ENCODE measurements at places on chromosomes 7 and 10.

DNA sequence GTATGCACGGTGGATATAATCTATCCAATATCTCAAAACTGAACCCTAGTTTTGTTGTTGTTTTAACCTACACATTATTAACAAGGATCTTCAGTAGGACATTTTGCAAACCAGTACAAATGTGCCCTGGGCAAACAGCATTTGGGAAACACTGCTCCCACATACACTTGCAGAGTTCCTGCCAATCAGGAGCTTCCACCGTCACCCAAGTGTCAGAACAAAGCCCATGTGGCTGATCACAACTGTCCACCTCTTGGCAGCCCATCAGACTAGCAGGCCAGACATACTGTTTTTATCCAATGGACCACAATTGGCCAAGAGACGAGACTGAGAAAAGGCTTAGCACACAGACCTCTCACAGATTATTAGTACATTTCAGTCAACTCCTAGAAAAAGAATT is 200.4 kb downstream of the FAM107B start:
- no peak for DNase-seq

DNA sequence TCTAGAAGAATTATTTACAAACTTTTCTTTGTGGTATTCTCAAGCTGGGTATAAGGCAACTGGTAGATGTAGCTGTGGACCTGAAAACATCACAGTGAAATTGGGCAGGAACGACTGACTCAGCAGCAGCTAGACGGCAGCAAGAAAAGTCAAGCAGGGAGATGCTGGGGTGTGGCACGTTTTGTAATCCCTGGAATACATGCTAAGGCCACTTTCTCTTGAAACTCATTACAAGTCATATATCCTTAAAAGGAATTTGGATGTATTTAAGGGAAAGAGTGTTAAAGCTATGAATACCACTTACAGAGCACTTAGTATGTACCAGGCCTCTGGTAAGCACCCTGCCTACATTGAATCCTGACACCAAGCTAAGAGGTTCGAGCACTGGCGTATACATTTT is 17.4 kb downstream of the BEND7 start:
- no peak for DNase-seq

DNA sequence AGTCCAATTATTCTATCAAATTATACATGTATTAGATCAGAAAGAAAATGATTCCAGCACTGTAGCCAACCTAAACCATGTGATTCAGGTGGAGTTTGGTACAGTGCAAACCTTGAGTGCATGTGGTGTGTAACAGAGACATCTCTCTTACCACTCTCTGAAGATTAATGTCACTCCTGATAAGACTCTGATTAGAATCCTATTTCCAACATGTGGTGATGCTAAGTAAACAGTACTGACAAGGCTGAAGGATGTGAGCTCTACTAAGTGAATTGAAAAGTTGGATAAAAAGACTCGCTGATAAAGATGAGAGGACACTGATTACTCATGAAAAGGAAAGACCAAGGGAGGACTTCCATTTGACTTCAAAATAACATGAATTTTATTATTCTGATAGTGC is 232.0 kb downstream of the SDK1 start:
- DNase-seq: no peak

DNA sequence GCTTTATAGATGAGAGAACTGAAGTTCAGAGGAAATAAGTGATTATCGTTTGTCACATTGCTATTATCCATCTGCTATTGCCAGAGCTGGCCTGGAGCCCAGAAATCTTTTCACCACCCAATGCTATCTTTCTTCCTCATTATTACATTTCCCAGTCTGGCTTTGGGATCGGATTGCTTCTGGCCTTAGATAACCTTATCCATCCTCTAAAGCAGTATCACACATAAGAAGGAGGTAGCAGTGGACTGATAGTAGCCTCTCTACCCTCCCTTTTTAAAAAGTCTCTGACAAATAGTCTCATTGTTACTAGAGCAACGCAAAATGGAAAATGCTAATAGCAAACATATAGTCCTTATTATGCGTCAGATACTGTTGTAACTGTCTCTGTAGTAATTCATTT is 1.3 kb upstream of the CLDN12 start:
- DNase-seq: no peak

DNA sequence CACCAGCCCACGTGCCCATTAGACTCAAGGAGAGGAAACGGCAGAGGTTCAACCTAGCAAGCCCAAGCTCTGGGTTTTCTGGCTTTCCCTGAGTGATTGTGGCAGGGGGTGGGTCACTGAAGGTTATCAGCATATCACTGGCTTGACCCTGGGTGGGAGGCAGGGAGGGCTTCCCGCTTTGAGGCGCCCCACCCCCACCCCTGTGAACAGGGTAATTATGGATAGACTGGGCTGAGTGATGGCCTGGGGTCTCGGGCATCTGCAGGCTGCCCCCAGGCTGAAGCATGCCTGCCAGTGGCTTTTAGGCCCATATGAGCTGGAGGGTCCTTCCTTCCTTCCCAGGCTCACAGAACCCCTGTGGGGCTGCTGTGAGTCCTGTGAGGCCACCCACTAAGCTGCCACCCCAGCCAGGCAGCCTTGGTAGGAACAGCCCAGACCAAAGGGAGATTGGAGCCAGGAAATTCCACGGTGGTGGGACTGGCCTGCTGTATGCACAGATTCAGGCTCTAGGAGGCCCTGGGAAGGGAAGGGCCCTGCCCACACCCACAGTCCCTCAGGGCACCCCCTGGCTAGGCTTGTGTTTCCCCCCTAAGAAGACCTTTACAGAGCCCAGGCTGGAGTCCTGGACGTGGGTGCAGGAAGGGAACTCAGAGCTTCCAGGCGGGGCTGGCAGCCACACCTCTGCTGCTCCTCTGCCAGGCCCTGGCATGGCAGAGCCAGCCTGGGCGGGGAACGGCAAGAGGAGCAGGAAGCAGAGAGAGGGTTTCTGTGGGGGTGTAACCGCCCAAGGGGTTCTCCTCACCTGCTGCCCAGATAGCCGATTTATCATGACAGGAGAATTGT is 33.1 kb downstream of the GPRIN2 start:
- no peak for DNase-seq

DNA sequence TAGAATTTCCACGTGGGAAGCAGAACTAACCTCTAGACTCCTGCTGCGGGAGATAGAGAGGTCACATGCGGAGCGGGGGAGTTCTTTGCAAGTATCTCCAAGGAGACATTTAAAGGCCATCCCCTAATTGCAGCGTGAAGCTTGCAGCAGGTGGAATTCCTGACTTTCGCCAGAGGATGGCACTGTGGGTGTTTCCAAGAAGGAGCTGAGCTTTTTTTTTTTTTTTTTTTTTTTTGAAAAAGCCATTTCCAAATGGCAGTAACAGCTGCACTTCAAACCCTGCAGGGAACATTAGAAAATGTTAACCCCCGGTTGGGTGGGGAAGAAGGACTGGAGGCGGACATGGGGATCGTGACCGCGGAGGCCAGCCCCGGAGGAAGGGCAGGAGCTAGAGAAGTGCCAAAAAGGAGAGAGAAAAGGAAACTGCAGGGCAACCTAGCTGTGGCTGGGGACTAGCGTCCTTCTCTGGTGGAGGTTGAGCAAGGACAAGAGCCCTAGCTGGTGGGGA is 487.7 kb downstream of the TYW1 start:
- no peak for DNase-seq

DNA sequence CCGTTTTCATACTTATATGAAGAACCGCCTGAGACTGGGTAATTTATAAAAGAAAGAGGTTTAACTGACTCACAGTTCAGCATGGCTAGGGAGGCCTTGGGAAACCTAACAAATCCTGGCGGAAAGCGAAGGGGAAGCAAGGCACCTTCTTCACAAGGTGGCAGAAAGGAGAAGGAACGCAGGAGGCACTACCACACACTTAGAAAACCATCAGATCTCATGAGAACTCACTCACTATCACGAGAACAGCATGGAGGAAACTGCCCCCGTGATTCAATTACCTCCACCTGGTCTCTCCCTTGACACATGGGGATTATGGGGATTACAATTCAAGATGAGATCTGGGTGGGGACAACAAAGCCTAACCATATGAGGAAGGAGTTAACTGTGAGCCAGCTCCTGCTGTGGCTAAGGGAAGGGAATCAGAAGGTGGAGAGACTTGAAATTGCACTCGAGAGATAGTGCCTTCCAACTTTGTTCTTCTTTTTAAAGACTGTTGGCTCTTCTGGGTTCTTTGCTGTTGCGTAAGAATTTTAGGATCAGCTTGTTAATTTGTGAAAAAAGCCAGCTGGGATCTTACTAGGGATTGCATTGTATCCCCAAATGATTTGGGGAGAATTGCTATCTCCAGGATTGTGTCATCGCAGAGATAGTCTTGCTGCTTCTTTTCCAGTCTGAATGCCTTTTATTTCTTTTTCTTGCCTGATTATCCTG is 21.0 kb downstream of the OPTN start:
- no peak for DNase-seq

DNA sequence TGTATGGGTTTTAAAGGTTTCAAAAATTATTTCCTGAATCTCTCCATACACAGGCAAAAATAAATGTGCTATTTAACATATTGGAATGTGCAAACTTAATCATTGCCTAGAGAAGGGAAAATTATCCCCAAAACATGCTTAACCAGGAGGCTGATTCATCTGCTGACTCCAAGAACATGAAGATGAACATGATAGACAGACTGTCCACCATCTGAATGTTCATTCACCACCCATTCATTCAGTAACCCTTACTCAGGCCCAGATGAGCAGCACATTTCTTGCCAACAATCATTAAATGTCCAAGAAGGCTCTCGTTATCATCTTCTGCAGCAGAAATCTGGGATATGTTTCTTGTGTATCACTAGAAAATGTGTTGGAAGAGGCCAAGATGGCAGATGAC is 110.6 kb downstream of the PPP1R9A start:
- no peak for DNase-seq

- no peak for DNase-seq
Measured at GRCh38 chr10:27485368-27485767, 18.7 kb upstream of the RAB18 start.

DNA sequence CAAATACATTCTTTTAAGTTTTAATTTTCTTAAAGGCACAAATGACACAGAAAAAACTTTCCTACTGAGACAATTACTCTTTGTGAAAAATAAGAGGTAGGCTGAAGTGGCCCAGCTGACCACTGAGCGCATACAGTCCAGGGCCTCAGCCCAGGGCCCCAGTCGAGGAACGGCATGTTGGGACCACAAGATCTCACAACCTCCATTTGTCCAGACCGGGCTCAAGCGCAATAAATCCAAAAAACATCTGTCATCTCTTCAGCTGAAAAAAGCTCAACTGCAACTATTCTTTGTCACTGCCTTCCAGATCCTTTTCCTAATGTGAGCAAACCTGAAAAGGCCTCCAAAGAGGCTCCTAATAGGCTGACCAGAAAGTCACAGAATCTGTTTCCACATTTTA is 165.8 kb downstream of the SRPK2 start:
- DNase-seq: no peak

DNA sequence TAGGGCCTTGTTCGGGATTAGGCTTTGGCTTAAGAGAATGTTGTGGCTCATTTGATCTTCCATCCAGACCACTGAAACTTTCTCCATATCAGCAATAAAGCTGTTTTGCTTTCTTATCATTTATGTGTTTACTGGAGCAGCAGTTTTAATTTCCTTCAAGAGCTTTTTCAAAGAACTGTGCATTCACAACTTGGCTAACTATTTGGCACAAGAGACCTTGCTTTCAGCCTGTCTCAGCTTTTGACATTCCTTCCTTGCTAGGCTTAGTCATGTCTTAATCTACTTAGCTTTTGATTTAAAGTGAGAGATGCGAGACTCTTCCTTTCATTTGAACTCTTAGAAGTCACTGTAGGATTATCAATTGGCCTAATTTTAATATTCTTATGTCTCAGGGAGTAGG is 19.1 kb upstream of the AKR1B1 start:
- DNase-seq: no peak

- no peak for DNase-seq
Measured at GRCh38 chr7:99618726-99619125, 2.0 kb downstream of the ZSCAN25 start.

DNA sequence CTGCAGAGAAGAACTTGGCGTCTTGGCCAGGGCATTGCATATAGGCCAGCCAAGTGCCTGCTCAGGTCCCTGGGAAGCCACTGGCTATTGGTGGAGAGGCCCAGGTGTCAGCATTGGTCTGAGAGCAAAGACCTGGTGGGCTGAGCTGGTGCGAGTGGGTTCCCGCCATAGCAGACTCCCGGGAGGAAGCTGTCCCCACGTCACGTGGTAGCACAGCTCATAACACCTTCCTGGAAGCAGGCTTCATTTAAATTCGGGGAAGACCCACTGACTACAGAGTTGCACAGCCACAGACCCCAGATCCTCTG is 130.5 kb downstream of the WDR37 start:
- DNase-seq: no peak

DNA sequence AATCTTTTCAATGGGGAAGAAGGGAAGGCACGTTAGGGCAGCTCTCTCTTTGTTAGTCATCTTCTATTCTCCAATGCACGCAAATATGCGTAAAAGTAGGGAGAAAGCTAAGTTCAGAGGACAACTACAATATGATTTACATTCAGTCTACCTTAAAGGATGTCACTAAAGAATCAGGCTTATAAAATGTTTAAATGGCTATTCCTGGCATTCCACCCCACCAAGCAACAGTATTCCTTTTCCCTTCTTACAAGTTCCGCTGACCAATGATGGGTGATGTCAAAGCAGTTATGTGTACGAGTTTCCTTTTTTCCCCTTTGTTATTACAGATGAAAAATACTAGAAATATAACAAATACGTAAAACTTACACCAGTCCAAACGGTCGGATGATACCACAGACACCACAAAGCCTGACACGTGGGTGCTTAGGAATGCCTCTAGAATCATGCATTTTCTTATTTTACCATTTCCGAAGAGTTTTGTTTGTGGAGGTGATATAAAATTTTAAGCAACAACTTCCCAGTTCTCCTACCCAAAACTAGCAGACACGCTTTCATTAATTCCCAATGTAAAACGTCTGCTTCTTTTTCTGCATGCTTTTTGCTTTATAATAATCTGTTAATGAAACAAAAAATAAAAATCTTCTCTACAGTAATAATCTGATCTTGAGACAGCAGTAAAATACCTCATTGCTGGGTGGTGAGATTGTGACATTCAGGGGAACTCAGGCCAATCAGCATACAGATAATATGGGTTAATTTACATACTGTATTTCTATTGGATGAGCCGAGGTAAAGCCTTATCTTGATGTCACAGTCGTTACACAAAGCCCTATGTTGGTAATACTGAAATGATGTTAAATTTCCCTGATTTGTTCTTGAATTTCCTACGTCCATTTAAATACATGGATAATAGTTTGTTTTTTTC is 708 bp upstream of the GPR85 start:
- no peak for DNase-seq

DNA sequence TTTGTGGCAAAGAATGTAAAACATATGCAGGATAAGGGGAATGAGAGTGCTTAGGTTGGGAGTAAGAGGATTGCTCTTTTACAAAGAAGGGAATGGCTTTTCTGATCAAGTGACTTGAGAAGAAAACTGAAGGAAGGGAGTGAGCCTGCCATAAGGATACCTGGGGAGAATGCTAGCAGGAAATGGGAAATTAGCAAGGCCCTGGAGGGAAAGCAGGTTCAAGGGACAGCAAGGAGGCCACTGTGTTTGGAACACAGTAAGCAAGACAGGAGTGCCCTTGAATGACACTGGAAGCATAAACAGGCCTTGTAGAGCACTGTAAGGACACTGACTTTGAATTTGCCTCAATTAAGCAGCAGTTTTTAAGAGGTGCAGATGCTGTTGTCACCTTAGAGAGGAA is 1069.9 kb downstream of the DNAJB9 start:
- no peak for DNase-seq
